Mucosa of gallbladder (tissue), 1 donor: ENCODE measurements at places on chromosomes 4 and X. TPM values are rescaled to one million over a fixed set of nuclear protein-coding genes. Genes with fewer than 3 reads are reported as not detected.

GRCh38 chr4:2793586-2794485 is 951 bp downstream of the SH3BP2 start:
- no peak for DNase-seq

DNA sequence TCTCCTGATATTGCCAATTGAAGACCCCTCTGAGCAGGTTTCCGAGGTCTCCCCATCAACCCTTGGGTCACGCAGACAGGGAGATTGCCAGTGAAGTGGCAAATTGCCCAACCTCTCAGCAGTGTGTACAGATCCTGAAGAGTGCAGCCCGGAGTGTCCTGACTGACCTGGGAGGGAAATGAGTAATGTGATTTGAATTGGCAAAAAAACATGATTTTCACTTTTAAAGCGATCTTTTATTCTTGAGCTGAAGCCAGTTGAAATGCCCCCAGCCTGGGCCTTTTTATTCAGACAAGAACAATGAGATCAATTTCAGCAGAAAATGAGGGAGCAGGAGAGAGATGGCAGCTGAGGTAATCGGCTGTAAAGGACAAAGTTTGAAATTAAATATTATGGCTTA is 401.8 kb downstream of the RAPGEF2 start:
- DNase-seq: no peak

DNA sequence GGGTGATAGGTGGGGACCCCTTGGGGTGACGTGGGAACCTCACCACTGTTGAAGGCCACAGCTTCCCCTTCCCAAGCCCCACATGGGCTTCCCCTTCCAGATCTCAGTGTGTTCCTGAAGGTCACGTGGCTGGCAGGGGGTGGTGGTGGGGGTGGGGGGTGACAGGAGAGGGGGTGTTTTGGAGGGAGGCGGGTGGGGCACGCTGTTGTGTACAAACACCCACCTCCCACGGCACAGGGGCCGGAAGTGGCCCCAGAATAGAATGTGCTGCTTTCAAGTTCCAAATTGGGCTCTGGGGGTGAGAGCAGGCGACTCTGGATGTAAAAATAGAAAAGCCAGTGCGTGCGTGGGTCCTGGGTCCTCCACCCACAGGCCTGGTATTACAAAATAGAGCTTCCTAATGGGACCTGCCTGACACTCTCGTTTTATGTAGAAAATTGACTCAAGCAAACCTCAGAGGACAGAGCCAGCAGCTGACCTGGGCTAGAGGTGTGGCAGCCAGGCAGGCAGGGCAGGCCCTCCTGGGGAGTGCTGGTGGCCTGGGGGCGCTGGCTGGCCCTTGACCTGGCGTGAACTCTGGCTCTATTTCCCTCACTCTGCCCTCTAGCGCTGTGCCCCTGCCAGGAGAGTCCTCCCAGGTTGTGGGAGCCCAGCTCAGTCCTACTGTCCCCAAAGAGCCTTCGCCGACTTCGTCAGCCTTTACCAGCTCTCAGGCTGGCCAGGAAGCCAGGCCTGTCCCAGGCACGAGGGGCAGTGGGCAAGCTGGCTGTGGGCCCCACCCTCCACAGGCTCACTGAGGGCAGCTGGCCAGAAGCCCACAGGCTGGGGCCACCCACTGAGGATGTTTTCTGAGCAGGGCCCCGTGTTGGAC is 5.4 kb upstream of the SH3BP2 start:
- DNase-seq: no peak

DNA sequence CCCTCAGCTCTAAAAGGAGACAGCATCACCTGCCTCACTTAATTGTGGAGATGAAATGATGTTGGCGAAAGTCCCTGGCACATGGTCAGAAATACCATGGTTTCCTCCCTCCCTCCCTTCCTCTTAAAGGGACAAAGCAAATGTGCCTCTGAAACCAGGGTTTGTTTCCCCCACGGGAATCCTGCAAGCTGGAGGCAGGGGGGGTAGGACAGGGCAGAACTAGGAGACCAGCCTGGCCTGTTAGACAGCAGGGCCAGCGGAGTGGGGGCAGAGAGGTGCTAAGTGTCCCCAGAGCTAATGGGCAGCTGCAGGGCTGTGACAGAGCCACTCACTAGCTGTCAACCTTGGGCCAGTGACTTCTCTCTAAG is 5.7 kb downstream of the RTL5 start:
- no peak for DNase-seq

DNA sequence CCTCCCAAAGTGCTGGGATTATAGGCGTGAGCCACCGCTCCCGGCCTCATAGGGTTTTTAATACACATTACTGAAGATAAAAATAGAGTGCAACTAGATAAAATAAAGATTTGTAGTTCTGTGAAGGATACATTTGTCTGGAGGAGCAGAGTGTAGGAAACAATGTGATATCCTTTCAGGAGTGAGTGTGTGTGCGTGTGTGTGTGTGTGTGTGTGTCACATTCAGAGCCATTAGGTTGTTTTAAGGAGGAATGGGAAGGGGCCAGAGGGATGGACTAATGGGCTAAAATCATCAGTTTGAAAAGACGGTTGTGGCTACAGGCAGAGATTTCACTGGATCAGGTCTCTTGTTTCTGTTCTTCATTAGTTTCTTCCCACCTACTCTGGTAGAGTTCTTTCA is 40.0 kb downstream of the RBPJ start:
- DNase-seq: no peak

GRCh38 chr4:76772498-76773106 is 125.3 kb downstream of the SOWAHB start:
- DNase-seq: no peak

DNA sequence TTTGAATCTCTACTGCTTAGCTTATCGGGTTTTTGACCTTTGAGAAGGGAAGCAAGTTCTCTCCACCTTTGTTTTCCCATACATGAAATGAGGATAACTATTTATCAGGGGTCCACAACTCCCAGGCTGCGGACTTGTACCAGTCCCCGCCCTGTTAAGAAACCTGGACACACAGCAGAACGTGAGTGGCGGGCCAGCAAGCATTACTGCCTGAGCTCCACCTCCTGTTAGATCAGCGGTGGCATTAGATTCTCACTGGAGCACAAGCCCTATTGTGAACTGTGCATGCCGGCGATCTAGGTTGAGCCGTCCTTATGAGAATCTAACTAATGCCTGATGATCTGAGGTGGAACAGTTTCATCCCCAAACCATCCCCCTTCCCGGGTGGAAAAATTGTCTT is 579.5 kb downstream of the GALNTL6 start:
- no peak for DNase-seq

GRCh38 chr4:17811078-17811603 is 362 bp downstream of the NCAPG start:
- no peak for DNase-seq

DNA sequence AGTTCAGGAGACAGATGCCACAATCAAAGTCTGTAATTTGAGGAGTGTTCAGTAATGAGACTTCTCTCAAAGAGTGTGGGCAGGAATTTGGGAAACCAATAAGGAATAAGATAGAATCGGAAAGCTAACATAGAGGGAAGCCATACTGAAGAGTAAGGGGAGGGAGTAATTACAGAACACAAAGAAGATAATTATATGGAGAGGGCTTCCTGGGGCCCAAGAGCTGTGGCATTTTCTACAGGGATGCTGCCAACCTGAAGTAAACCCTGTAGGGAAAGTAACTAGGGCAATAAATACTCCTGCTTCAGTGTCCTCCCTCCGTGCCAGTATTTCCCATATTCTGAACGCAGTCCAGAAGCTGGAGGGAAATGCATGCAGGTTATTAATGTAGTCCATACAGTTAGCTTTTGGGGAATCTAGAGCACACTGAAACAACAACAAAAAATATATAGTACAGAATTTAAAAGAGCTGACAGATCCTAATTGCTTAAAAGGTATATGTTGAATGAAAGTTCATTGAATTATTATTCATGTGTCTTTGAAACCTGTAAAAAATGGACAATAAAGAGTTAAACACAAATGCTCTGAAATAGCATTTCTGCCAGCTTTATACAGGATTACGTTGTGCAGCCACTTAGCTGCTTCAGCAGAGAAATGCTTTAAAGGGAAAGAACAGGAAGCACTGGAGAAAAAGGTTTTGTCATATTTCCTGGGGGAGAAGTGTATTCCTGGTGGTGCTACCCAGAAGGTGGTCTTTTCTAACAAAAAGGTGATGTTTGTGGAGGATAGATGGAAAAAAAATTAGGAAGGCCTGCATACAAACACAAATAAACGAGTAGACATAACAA is 48.0 kb downstream of the CXXC4 start:
- no peak for DNase-seq

GRCh38 chrX:45083314-45083713 is 117.4 kb downstream of the DIPK2B start:
- DNase-seq: no peak

GRCh38 chr4:163540977-163541376 is 46.5 kb downstream of the TMA16 start:
- no peak for DNase-seq

DNA sequence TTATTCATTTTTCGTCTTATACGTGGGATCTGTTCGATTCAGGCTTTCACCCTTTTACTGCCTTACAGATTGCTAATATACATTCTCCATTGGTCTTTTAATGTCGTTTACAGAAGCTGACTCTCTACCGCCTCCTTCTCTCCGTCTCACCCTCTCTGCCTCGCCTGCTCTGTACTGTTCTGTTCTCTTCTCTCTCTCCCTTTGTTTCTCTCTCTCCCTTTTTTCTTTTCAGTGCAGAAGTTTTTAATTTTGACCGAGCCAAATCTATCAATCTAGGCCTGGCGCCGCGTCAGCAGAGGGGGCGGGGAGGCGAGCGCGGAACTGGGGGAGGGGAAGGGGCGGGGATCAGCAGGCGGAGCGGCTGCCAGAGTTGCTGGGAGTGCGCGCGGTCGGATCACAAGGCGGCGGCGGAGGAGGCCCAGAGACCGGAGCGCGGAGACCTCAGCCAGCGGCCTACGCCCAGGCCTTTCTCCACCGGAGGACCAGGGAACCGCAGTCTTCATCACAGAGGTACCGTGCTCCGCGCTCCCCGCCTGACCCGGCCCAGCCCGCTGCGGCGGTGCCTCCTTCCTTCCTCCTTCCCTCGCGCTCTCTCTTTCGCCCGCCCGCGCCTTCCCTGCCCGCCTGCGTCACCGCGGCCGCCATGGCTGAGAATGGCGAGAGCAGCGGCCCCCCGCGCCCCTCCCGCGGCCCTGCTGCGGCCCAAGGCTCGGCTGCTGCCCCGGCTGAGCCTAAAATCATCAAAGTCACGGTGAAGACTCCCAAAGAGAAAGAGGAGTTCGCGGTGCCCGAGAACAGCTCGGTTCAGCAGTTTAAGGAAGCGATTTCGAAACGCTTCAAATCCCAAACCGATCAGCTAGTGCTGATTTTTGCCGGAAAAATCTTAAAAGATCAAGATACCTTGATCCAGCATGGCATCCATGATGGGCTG is at the start of gene UBQLN2:
UBQLN2 (plus strand) TSS at position 397 of the 931 bp plus-strand sequence; CDS start at position 644, 247 bp downstream.
- DNase-seq: peak; percentile 75

GRCh38 chr4:86129546-86129945 is 230.3 kb downstream of the MAPK10 start:
- no peak for DNase-seq

GRCh38 chr4:62133977-62134376 is 933.9 kb downstream of the ADGRL3 start:
- DNase-seq: no peak

GRCh38 chr4:46820154-46820553 is 88.9 kb downstream of the COX7B2 start:
- DNase-seq: no peak

DNA sequence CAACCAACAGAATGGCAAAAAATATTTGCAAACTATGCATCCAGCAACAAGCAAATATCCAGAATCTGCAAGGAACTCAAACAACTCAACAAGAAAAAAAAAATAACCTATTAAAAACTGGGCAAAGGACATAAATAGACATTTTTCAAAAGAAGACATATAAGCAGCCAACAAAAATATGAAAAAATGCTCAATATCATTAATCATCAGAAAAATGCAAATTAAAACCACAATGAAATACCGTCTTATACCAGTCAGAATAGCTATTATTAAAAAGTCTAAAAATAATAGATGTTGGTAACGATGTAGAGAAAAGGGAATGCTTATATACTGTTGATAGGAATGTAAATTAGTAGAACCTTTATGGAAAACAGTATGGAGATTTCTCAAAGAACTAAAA is 53.4 kb downstream of the WDR19 start:
- DNase-seq: no peak

DNA sequence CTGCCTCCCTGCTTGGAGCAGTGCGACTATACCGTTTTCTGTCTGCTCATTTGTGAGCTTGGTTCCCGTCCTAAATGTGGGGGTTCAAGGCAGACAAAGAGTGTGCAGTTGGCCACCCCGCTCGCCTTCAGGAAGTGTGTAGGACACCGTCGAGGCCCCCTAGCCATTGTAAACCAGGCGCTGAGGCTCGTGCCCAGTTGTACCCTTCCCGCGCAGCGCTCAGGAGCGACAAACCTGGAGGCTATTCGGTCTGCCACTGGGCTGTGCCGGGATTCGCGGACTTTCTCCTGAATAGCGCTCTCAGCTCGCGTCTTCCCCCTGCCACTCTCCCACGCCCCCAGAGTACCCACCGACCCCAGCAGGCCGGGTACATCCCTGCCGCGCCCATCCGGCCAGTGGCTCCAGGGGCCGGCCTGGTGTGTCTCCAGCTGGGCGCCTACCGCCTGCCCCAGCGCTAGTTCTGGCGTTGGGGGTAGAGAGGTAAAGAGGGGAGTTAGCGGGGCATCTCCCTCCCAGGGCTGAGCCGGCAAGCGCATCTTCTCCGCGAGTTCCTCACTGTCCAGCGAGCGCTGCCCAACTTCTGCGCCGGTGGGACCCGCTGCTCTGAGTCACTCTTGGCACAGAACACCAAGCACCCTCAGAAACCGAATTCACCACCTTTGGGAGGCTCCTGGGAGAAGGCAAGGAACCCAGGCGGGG is 880 bp upstream of the LONRF3 start:
- no peak for DNase-seq

GRCh38 chr4:149344436-149344835 is 471.2 kb downstream of the IQCM start:
- no peak for DNase-seq

- DNase-seq: peak; percentile 90
These were observed at the start of gene TBC1D19 for GRCh38 chr4:26583865-26584652. Gene TBC1D19 (plus strand): TSS chr4:26584084. CDS start chr4:26584194, 110 bp downstream.

GRCh38 chr4:189443341-189443740 is 497.3 kb upstream of the FRG1 start:
- DNase-seq: no peak

GRCh38 chr4:112318239-112319142 is 21.3 kb downstream of the ALPK1 start:
- DNase-seq: no peak

GRCh38 chr4:114980932-114981708 is 132.3 kb downstream of the NDST4 start:
- DNase-seq: no peak

The SMARCA1 gene
- 28.8 TPM for total RNA-seq

The GAGE12H gene
- not detected for total RNA-seq

The TENM3 gene
- total RNA-seq: 7.8 TPM

The MCUB gene
- 11.0 TPM for total RNA-seq

The SMPX gene
- 1.5 TPM for total RNA-seq

The RHOXF1 gene
- total RNA-seq: 0.29 TPM

The SLC2A9 gene
- 10.4 TPM for total RNA-seq

The MTNR1A gene
- total RNA-seq: not detected

The NOX1 gene
- total RNA-seq: not detected
